ENCODE measurements at places on chromosomes 4 and X. TPM values are rescaled to one million over a fixed set of nuclear protein-coding genes. Genes with fewer than 3 reads are reported as not detected.

DNA sequence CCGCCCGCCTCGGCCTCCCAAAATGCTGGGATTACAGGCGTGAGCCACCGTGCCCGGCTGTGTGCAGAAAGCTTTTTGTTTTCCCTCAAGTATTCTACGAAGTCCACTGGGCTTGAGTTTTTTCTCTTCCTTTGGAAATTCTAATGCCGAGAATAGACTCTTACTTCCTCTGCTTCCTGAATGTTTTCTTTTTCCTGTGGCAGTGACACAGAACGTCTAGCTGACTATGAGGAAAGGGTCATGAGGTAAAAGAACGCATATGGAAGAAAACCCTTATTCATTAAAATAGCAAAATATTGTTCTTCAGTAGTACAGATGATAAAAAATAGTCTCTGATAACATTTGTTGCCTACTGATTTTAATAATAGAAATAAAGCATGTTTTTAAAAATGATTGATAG lies 4.9 kb upstream of the SLC25A4 start:
- no peak for DNase-seq

The UVSSA gene
- 9.8 TPM for total RNA-seq

The MBNL3 gene
- total RNA-seq: 0.17 TPM

The REELD1 gene
- not detected for total RNA-seq

GRCh38 chr4:72179342-72179741 lies 147.5 kb downstream of the NPFFR2 start:
- no peak for DNase-seq

Measured in A172 (cell line).